ENCODE measurements at places on chromosomes 13 and 19.

DNA sequence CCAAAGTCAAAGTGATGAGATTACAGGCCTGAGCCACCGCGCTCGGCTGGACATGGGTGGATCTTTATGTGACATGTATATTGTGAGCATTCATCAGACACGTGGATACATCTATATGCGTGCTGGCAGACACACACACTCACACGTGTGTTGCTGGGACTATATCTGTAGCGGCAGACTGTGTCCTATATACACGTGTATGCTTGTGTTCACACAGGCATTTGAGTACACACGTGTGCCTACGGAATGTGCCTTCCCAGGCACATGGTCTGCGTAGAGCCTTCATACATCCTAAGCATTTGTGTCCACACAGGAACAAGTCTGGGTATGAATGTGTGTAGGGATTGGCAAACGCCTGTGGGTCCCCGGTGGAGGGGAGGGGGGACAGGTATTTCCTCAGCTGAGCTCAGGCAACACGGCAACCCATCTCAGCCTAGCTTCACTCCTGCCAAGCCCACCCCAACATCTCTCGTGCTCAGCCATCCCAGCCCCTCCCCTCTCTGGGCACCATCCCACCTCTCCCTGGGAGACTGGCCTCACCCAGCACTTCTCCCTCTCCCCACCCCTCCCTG, 2.6 kb downstream of the UNC13A start:
- DNase-seq, result no peak

DNA sequence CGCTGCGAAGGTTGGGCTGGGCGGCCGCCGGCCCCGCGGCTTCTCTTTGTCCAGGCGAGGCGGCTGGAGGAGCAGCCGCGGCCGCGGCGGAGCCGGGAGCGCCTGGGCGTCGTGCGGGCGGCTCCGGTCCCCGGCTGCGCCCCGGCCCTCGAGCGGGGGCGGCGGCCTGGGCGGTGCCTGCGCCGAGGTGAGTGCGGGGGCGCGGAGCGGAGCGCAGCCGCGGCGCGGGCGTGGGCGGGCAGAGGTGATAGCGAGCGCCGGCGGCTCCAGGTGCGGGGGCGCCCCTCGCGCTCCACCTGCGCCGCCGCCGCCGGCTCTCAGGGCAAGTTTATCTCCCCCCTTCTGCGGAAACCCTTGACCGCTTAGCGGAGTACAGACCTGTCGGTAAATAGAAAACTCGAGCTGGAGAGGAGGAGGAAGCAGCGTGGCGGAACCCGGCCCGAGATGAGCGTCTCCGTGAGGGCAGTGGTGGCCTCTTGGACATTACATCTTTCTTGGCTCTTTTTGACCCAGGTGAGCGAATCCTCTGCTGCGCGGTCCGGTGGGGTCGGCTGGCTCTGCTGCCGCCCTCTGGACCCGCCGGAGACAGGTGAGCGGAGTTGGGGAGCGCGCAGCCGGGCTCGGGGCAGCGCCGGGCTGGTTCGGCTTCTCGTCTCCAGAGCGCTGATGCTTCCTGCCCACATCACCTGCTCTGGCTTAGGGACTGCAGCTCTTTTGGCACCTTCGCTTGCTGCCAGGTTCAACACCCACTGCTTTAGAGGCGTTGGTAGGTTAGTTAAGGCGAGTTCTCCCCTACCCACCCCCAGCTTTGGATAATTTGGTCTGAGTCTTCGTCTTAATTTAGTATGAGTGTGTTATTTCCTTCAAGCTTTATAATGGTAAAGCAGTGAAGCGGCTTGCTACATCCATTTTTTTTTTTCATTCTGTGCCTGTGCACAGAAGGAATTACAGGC, at the start of gene MTUS2:
Gene MTUS2 (plus strand): TSS at position 241 of the 953 bp plus-strand sequence.
- DNase-seq, result no peak

DNA sequence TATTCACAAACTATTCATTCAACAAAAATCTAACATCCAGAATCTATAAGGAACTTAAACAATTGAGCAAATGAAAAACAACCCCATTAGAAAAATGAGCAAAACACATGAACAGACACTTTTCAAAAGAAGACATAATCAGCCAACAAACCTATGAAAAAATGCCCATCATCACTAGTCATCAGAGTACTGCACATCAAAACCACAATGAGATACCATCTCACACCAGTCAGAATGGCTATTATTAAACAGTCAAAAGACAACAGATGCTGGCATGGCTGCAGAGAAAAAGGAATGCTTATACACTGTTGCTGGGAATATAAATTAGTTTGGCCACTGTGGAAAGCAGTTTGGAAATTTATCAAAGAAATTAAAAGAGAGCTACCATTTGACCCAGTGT, 487.6 kb downstream of the GPC6 start:
- DNase-seq, result no peak

DNA sequence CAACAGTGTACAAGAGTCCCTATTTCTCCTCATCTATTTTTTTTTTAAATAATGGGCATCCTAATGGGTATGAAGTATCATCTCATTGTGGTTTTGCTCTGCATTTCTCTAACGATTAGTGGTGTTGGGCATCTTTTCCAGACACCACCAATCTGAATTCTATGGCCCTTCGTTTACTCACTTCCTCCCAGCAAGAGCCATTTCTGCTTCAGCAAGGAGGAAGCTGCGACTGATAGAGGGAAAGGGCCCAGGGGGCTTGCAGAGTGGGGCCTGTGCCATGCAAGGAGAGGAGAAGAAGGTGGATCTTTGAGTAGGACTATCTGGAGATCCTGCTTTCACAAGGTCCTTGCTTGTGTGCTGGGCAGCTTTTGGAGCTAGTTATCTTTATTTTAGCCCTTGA, 58.0 kb downstream of the USPL1 start:
- DNase-seq, result no peak

GRCh38 chr19:14113762-14114414, 3.7 kb downstream of the PRKACA start:
- no peak for DNase-seq

- DNase-seq, result no peak
Measured at GRCh38 chr13:26019251-26019650, 32.6 kb downstream of the SHISA2 start.

GRCh38 chr19:14554382-14554812, 17.5 kb downstream of the NDUFB7 start:
- no peak for DNase-seq

GRCh38 chr13:26497968-26498511, 59.4 kb upstream of the WASF3 start:
- no peak for DNase-seq

GRCh38 chr19:2221250-2221831, 14.8 kb downstream of the PLEKHJ1 start:
- DNase-seq, result no peak

GRCh38 chr19:49057636-49058234, at the start of gene CGB7:
Gene CGB7 (minus strand): TSS chr19:49057749. CDS start chr19:49055375, 2,374 bp downstream.
- DNase-seq, result peak; percentile 9

DNA sequence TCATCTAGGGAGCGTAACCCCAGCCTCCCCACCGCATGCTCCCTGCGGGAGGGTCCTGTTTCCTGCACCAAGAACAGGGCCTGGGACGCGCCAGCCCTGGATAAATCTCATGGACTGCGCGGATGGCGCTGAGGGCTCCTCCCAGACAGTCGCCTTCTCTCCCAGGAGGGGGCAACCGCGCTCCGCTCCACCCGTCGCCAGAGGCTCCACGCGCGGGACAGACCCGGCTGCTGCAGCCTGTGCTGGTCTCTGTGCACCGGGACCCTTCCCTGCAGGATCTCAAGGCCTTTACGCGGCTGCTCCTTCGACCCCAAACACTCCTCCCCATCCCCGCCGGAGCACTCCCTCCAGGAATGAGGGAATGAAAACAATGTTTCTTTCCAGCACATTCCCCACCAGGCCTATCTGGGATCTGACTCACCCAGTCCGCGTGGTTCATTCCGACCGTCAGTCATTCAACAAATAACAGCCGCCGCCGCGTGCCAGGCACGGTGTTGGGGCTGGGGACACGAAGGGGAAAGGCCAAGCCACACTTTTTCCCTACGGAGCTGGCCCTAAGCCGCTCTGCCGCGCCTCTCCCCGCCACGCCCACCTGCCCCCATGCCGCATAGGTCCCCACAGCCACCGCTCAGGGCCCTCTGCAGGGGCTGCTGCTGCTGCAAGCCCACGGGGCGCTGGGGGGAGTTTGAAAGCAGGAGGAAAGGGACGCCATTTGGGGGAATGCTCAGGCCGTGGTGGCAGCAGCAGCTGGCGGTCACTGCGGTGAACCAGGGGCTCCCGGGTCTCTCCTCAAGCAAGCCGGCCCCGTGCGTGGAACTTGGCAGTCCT, 6.0 kb downstream of the PNMA8B start:
- DNase-seq, result no peak

DNA sequence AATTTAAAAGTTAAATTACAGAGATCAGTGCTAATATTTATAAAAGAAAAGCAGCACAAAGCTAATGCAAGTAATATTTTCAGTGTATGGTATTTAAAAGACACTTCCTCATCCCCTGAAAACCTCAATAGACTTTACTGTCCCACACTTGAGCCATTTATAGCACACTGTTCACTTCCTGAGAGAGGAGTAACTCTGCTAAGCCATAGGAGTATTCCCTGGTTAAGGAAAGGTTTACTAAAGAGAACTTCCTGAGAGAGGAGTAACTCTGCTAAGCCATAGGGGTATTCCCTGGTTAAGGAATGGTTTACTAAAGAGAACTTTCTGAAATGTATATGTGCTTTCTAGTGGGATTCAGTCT, 159.4 kb downstream of the NHLRC3 start:
- DNase-seq, result no peak

- DNase-seq, result peak; percentile 35
Measured at GRCh38 chr19:18340190-18340989, at the start of gene PGPEP1. Gene PGPEP1 (plus strand): TSS chr19:18340598. CDS start chr19:18340682, 84 bp downstream.

GRCh38 chr19:14393329-14393728, 12.1 kb downstream of the ADGRE5 start:
- no peak for DNase-seq

GRCh38 chr13:113598481-113598880, 13.9 kb downstream of the TFDP1 start:
- DNase-seq, result no peak

DNA sequence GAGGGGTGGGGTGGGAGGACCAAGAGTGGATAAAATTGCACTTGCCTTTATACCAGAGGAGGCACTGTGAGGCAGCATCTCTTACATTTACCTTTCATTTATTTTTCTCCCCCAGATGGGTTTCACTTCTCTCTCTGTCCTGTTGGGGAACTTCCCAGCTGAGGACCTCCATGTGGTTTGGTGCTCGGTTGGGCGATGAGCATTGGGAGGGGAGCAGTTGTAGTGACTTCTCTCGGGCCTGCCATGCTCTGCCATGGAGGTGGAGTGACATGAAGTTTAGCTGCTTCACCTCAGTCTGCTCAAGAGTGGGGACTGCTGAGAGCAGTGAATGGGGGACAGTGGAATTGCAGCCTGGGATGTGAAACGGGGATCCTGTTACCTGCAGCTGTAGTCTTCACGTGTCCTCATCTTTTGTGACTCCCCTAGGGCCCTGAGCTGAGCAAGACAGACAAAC, 23.1 kb upstream of the CXCL17 start:
- DNase-seq, result no peak

DNA sequence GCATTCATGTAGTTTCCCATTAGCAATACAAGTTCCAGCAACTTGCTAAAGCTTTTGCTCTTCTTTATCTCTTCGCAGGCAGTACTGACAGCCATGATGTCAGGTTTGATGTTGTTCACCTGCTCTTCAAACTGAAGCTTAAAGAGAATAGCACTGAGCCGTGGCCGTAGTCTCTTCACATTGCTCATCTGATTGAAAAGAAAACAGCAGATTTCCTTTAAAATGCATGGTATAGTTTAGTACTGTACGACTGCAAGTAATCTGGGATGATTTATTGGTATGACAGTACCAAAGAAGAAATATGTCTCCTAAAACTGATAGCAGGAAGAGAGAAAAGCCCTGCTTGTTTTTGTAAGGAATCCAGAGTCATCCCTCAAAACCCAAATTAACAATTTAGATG, 284.4 kb downstream of the DIAPH3 start:
- no peak for DNase-seq

DNA sequence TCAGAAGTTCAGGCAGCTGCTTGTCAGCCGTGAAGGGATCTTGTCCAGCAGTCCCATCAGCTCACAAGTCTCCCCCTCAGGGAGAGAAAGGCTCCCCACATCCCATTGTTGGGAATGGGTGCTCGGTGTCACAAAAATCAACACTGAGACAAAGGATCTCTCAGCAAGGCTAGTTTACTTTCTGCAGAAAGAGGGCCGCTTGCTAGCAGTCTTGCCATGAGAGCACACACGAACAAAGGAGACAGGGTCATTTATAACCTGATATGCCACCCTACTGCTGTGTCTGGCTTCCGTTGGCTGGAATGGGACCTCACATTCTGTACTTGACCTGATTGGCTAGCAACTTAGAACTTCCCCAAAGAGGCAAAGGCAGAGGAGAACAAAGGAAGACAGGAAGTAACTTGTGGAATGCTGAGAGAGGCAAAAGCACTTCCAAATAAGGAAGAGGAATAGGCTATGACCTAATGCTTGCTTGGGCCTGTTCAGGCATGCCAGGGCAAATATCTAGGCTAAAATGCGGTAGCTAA, 8.7 kb upstream of the IGFL3 start:
- no peak for DNase-seq

DNA sequence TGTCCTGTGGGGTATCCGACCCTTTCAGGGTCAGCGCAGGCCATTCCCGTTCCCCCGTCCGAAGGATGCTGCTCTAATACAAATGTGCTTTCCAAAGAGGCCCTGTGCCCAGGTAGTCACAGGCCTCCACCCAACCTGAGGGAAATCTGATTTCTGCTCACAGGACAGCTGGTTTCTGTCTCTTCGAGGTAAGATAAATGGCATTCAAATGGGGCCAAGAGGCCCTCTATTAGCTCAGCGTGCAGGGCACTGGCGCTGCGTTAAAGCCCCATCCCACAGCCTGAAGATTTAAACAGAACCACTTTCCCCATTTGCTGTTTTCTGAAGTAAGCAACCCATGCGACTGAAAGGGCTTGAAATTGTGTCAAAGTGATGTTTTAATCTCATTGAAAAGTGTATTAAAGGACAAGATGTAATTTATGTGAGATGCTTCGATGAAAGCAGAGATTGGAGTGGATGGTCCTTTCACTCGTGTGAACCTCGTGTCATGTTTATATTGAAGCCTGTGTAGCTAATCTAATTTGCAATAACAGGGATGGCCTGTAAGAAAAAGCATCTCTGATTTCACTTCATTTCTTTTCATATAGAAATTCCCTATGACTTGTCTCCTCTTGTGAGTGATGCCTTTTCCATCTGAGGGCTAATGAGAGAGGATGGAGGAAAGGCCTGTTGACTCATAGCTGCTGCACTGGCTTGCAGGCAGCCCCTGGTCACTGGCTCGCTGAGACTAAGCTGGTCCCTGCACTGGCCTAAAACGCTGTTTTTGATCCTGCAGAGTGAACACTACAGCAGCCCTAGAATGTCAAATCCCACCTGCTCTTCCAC, 7.3 kb upstream of the SOX1 start:
- DNase-seq, result no peak

DNA sequence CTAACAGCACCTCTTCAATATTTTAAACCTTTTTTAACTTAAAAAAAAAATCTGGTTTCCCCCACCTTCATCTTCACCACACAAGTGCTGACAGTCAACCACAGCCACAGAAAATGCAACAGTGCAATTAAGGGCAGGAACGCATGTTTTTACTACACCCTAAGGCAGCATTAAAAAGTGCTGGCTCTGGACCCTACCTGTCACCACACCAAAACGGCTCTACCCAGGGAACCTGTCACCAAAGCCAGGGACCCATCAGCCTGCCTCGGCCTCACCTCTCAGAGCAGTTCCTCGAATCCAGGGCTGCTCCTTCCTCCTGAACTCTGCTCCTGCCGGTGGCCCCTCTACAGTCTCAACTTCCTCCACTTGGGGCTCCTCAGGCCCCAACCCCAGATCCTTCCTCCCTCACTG, 22.5 kb upstream of the SLC35E1 start:
- DNase-seq, result no peak

Measured in stimulated activated CD8-positive, alpha-beta memory T cell treated with anti-CD3 and anti-CD28 coated beads, Interleukin-7, amount 100 ng/mL, for 24 hours (primary cell).